Activated gamma-delta T cell treated with anti-CD3 and anti-CD28 coated beads, Interleukin-2, amount 50 U/mL, for 16 hours (primary cell): ENCODE measurements at places on chromosomes 3 and 15.

DNA sequence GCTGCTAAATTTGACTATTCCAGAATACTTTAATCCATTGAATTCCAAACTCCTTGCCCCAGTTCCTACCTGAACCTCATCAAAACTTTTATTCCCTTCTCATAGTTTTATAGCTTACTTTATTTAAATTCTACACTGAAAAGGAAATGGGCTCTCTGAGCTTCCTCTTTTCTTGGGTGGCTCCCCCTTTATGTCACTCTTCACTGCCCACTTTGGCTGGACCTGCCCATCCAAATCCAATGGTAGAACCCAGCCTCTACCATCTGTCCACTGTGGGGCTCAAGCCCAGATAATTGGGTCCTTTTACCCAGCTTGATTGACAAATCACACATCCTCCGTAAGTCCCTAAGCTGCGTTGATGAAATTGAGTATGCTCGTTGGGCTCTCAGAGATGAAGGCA is 216.5 kb downstream of the BBX start:
- DNase-seq: no peak

DNA sequence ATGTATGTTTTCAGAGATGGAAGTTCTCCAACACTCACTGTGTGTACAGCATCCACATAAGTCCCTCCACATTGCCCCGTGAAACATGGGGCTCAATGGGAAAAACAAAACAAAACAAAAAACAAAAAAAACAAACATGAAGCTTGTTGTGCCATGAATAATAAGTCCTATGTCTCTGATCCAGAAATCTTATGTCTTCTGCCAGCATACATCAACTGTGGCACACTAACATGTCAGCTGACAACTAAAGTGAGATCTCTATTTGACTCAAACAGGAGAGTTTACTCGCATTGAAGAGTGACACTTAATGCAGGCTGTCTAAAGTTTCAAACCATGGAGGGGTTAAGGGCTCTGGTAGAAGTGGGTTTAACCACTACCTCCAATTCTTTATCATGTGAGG is 180.2 kb upstream of the ROBO1 start:
- DNase-seq: no peak

- no peak for DNase-seq
Observed at GRCh38 chr15:33865416-33865815, 102.9 kb upstream of the CHRM5 start.

GRCh38 chr15:34437687-34438086 is at the start of gene GOLGA8A:
Gene GOLGA8A (minus strand): TSS chr15:34437808. CDS start chr15:34389691, 48,117 bp downstream.
- DNase-seq: peak; percentile 70

GRCh38 chr3:113832477-113833164 is 6.0 kb upstream of the GRAMD1C start:
- no peak for DNase-seq

DNA sequence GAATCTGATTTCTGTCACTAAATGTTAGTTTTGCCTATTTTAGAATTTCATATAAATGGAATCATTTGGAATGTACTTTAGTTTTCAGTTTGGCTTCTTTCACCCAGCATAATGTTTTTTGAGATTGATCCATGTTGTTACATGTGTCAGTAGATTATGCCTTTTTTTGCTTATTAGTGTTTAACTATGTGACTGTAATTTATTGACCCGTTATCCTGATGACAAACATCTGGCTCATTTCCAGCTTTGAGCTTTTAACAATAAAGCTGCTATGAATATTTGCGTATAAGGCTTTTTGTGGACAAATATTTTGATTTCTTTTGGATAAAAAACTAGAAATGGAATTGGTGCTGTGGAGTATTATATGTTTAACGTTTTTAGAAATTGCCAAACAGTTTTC is 254.5 kb upstream of the CFAP20DC start:
- DNase-seq: no peak

GRCh38 chr3:196988241-196989029 is 19.8 kb upstream of the PIGZ start:
- DNase-seq: no peak

DNA sequence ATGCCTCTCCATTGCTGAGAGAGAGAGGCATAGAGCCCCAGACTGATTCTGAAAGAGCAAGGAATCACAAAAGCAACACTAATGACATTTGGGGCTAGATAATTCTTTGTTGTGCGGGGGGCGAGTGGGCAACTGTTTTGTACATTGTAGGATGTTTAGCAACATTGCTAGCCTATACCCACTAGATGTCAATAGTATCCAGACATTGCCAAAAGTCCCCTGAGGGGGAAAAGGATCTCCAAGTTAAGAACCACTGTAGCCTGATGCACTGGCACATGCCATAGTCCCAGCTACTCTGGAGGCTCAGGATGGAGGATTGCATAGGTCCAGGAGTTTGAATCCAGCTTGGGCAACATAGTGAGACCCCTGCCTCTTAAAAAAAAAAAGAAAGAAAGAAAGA is 22.8 kb upstream of the GOLM2 start:
- DNase-seq: no peak

DNA sequence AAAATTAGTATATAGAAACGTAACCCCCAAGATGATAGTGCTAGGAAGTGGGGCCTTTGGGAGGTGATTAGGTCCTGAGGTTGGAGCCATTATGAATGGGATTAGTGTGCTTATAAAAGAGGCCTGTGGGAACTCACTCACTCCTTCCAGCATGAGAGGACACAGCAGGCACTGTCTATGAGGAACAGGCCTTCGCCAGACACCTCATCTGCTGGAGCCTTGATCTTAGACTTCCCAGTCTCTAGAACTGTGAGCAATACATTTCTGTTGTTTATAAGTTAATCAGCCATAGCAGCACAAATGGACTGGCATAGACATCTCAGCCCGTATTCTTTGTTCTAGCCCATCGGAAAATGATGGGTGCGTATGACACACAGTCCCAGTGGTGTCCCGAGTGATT is 152.3 kb downstream of the GABRG3 start:
- DNase-seq: no peak

DNA sequence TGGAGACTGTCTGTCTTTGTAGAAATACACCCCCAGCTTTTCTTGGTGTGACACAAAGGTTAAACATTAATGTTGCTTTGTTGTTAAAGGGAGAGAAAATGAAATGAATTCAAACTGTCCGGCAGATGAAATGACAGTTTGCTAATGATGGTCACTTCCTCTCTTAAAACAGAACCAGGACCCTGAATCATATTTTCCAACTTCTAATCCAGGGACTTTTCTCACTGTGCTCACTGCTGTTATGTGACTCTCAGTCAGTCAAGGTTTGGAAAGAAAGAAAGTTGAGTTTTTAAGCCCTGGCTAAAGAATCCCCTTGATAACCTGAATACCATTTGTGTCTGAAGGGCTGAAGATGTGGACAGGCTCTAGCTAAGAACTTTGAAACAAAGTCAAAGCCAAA is 215.8 kb downstream of the AGBL1 start:
- DNase-seq: no peak

DNA sequence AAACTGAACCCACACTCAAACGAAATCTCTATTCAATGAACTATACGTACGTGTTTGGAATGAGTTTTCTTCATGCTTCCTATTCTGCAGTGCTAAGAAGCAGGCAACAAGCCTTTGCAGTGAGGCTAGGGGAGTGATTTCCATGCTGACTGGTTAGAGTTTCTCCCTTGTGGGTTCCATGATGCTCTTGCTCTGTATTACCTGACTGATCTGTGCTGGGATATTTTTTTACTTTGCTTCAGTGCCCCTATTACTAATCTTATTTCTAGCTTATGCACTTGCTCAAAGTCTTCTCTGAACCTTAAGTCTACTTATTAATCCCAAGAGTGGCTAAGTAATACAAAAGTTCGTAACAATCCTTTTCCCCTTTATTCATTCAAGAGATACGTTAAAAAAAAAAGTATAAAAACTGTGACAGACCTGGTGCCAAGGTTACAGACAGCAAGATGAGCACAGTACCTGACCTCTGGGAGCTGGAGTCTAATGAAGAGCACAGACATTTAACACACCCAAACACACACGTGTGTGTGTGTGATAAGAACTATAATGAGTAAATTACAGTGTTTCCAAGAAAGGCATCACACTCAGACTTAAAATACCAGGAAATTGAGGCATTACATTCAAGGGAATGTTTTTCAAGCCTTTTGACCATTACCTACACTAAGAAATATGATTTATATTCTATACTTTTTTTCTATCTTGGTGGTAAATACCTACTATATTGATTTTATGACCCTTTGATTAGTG is 50.5 kb upstream of the FBN1 start:
- DNase-seq: no peak

GRCh38 chr3:149845570-149846244 is 32.7 kb downstream of the RNF13 start:
- DNase-seq: no peak

GRCh38 chr3:60399292-60399691 is 852.0 kb downstream of the FHIT start:
- no peak for DNase-seq

DNA sequence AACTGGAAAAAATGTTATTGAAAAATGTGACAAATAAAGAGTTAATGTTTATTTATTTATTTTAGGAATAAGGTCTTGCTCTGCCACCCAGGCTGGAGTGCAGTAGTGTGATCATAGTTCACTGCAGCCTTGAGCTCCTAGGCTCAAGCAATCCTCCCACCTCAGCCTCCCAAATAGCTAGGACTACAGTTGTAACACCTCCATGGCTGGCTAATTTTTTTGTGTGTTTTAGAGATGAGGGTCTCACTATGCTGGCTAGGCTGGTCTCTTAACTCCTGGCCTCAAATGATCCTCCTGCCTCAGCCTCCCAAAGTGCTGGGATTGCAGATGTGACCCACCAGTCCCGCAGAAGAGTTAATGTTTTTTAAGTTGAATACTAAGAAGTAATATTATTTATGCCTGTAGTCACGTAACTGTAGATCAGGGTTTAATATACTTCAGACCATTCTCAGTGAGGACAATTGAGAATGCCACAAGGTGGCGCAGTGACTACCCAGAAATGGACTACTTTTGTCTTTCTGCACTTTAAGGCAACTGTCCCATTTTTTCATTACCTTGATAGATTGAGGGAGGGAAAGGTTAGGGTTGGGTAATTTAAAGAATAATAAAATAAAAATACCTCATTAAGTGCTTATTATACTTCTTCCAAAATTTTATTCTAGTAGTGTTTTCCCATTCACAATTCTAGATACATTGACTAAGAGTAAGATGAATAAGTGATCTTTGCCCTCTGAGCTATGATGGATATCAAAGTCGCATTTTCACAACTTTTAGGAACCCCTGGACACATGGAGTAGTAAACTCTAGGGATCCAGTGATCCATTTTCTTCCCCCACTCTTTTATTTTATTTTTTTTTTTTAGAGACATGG is 6.0 kb downstream of the MUC13 start:
- peak; percentile 36 for DNase-seq

- DNase-seq: no peak
Observed at GRCh38 chr3:106839576-106840280, 537.5 kb upstream of the CCDC54 start.

DNA sequence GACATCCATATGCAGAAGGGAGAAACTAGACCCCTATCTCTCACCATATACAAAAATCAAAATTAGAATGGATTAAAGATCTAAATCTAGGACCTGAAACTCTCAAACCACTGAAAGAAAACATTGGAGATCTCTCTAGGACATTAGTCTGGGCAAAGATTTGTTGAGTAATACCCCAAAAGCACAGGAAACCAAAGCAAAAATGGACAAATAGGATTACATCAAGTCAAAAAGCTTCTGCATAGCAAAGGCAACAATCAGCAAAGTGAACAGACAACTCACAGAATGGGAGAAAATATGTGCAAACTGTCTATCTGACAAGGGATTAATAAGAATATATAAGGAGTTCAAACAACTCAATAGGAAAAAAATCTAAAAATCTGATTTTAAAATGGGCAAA is 54.8 kb downstream of the MYO9A start:
- DNase-seq: no peak

DNA sequence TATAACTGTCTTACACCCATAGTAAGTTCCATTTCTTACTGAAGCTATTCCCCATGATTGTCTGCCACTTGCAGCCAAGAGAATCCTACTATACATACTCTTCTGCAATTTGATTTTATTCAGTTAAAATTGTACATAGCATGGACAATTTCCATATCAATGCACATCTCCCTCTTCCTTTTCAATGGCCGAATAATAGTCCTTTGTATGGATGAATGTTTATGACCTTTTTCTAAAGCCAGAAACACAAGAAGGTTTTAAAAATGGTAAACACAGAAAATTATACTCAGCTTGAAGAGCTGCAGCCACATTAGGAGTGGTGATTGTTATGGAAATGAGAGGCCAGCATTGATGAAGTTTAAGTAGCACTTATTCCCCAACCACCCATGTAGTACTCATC is 8.5 kb upstream of the ERC2 start:
- no peak for DNase-seq

GRCh38 chr15:79028411-79028964 is 62.1 kb downstream of the RASGRF1 start:
- DNase-seq: no peak

DNA sequence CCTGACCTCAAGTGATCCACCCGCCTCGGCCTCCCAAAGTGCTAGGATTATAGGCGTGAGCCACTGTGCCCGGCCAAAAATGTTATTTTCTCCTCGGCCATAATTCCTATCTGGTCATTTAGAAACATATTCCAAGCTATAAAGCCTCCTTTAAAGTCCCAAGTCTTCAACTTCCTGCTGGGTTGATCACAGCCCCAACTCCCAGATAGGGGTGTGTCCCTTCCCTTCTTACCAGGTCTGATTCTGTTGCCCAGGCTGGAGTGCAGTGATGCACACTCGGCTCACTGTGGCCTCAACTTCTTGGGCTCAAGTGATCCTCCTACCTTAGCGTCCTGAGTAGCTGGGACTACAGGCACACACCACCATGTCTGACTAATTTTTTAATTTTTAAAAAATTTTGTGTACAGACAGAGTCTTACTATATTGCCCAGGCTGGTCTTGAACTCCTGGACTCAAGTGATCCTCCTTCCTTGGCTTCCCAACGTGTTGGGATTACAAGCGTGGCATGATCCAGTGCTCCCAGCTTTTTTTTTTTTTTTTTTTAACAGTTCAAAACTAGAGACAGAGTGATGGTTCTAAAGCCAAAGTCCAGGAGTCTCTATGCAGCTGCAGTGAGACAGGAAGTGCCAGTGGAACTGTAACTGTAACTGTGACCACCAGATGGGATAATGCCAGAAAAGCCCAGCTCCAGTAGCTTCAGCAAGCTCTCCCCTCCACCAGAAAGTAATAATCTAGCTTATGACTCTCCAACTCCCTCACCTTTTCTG is 8.2 kb upstream of the PRKAR2A start:
- no peak for DNase-seq

DNA sequence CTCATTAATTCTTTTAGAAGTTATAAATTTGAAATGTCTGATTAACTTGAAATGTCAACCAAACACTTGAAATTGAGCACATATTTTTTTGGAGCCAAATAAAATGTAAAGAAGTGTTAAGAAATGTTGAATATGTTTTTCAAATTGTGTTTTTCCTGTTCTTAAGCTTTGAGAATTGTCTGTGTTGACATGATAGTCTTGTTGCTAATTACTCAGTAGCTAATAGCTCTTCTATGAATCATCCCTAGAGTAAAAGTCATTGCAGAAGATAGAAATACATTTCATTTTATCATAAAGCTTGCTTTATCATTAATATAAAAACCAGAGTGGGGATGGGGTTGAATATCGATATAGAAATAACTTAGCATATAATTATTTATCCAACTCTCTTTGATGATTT is 41.9 kb upstream of the ABHD10 start:
- DNase-seq: no peak
